ENCODE measurements at places on chromosomes 1 and 21.

- no peak for DNase-seq
These were observed 75.9 kb downstream of the KCNK1 start for GRCh38 chr1:233689748-233690254.

- no peak for DNase-seq
These were observed 56.9 kb downstream of the TP53BP2 start for GRCh38 chr1:223788746-223789415.

DNA sequence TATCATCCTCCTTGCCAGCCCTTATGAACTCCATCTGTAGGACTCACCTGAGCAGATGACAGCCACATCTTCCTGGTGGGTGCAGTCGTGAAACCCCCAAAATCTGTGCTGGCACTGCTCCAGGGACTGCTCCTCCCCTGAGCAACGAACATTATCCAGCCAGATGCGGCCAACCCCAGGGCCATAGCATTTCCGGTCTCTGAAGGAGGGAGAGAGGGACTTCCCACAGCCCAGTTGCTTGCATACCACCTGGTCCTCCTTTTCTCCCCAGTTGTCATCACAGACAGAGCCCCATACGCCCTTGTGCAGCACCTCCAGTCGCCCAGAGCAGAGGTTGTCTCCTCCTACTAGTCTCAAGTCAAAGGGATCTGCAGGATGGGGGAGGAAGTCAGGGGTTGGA, 8.5 kb downstream of the CD5L start:
- no peak for DNase-seq

- no peak for DNase-seq
These were observed 183.1 kb downstream of the ZSCAN20 start for GRCh38 chr1:33655496-33655895.

DNA sequence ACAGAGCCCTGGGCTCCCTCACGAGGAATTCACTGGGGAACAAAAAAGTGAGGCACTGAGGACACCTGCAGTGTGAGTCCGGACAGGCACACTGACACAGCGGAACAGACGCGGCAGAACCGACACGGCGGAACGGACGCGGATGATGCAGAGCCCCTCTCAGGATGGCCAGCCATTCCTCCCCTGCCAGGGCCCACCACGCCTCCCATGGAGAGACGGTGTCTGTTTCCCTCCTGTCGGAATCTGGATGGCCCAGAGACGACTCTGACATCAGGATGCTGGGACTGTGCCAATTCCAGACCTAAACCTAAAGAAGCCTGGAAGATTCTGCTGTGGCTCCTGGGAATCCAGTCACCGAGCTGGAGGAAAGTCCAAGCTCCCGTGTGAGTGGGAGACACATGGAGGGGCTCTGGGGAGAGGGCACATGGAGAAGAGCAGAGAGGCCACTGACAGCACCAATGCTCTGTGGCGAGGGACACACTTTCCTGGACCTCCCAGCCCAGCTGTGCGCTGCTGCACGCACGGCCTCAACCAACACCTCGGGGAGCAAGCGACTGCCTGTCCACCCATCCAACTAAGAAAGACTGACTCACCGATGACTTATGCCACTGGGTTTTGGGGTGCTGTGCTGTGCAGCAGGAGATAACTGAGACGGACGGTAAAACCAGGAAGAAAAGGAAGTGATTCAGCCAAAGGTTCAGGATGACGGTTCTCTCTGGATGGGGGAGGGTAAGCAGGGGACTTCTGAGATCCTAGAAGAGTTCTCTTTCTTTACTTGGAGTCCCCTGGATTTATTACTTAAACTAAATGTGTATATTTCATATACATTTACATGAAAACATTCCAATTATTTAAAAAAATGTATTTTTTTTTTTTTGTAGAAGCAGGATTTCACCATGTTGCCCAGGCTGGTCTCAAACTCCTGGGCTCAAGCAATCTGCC, 23.3 kb downstream of the ZBTB17 start:
- DNase-seq, result peak; percentile 96

DNA sequence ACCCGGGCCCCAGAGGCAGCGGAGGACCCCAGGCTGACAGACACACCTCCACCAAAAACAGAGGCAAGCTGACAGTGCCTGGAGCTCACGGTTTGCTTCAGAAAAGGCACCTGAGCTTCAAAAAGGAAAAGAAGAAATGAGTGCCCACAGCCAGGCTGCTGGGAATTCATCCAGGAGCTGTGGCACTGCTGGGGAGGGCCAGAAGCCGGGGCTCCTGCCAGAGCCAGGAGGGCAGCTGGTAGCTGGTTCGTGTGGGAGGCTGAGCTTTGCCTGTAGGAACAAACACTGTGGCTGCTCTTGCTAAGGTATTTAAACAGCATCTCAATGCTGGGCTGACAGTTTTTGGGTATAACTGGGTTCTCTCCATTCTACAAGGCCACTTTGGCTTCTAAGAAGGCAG, 19.5 kb downstream of the KCNJ6 start:
- DNase-seq, result no peak

GRCh38 chr1:20334103-20334502, 43.4 kb downstream of the VWA5B1 start:
- no peak for DNase-seq

- DNase-seq, result no peak
These were observed 212.0 kb upstream of the NFIA start for GRCh38 chr1:60870269-60870865.

DNA sequence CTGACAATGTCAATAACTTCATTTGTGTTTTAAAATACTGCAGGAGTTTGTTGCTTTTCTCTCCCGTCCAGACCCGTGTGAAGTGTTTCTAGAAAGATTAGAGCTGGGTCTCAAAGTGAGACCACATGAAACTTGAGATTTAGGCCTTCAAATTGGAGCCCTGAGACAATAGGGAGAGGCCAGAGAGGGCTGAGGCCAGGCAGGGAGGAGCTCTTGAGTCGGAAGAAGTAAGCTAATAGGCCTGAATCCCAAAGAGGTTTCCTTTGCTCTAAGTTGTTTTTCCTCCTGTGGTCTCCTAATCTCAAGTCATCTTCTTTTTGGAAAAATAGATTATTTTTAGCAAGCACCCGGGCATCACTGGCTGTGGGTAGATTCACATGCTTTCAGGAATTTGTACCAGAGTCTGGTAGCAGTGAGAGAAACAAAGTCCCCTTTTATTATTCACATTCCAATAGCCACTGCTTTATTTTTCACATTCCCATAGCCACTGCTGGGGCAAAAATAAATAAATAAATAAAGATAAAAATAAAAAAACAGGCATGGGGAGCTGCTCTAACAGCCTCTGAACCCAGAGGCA, 25.6 kb downstream of the CD244 start:
- no peak for DNase-seq

- no peak for DNase-seq
These were observed 94.6 kb upstream of the C8B start for GRCh38 chr1:57060451-57060850.

DNA sequence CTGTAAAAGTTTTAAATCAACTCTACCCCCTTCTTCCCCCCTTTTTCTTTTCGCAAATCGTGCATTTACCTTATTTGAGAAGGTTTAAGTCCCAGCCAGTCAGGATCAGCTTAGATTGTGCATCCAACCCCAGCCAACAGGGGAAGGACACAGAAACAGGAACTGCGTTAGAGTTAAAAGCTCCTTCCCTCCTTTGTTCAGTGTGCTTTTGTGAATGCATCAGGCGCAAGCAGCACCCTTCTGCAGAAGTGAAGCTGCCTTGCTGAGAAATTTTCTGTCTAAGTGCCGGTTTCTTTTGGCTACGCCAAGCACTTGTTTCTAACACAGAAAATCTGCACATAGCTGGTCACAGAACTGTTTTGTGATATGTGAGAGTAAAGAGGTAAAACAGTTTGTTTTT, 56.2 kb upstream of the PRRC2C start:
- no peak for DNase-seq
